Thoracic aorta (tissue), 2 donors: ENCODE measurements at places on chromosomes 12 and 14.
A peak's percentile ranks its signal among the peaks of the same experiment; 100 is the strongest.

DNA sequence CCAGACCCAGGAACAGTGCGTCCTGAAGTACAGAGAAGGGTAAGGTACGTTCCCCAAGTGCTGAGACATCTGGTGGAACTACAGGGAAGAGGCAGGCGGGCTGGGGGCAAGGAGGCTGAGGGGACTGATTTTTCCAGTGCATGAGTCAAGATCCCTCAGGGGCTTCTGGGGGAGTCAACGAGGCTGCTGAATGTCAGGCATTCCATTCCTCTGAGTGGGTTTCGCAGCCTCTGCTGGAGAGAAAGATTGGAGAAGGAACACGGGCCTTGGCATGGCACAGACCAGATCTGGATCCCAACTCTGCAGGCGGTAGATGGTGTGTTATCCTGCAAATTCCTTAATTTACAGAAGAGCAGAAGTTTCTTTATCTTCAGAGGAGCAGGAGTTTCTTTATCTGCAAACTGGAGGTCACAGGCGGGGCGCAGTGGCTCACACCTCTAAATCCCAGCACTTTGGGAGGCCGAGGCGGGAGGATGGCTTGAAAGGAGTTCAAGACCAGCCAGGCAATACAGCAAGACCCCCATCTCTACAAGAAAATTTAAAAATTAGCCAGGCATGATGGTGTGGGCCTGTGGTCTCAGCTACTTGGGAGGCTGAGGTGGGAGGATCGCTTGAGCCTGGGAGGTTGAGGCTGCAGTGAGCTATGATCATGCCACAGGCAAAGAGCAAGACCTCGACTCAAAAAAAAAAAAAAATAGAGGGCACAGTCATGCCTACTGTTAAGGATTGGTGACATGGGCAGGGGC, 132.6 kb upstream of the MAP1LC3B2 start:
- peak; percentile 72 for DNase-seq
- peaks cover 12% of the 10 kb centered on the region for H3K4me1 ChIP-seq
- no peaks in the 10 kb centered on the region for H3K36me3 ChIP-seq
- H3K27me3 ChIP-seq: no peaks in the 10 kb centered on the region
- H3K27ac ChIP-seq: peak overlapping the region; percentile 53
- no peak overlapping the region for H3K4me3 ChIP-seq

DNA sequence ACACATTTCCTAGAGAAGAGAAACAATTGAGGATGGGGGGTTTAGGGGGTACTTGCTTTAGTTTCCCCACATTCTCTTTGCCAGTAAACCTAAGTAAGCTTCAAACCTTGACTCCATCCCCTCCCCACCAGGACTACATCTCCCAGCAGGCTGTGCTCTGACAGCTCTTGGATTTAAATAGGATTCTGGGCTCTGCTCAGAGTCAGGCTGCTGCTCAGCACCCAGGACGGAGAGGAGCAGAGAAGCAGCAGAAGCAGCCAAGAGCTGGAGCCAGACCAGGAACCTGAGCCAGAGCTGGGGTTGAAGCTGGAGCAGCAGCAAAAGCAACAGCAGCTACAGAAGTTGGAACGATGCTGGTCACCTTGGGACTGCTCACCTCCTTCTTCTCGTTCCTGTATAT, 20.6 kb downstream of the RDH12 start:
- DNase-seq: no peak
- H3K27ac ChIP-seq: no peak overlapping the region
- H3K4me1 ChIP-seq: peaks cover 12% of the 10 kb centered on the region
- no peaks in the 10 kb centered on the region for H3K36me3 ChIP-seq

- H3K4me1 ChIP-seq: no peaks in the 10 kb centered on the region
- no peak overlapping the region for H3K4me3 ChIP-seq
- no peaks in the 10 kb centered on the region for H3K36me3 ChIP-seq
- H3K27me3 ChIP-seq: no peaks in the 10 kb centered on the region
These were observed 47.3 kb downstream of the TSPAN11 start for GRCh38 chr12:30973830-30974229.

DNA sequence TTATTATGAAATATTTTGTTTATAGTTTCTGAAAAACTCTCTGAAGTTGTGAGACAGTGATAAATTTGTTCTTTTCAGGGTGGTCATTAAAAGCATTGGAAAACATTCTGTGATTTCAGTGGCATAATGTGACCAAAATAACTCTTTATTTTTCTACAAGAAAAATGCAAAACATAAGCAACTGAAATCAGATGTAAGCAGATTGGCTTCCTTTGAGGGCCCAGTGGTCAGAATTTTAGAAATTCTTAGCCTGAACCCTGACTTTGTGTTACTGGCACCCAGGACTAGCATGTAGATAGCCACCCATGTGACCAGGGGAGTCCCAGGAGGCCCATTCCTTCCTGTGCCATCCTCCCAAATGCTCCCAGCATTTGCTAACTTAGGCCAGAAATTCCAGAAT, 145.6 kb upstream of the SLC38A2 start:
- H3K4me3 ChIP-seq: no peak overlapping the region
- no peak for DNase-seq
- no peaks in the 10 kb centered on the region for H3K4me1 ChIP-seq

DNA sequence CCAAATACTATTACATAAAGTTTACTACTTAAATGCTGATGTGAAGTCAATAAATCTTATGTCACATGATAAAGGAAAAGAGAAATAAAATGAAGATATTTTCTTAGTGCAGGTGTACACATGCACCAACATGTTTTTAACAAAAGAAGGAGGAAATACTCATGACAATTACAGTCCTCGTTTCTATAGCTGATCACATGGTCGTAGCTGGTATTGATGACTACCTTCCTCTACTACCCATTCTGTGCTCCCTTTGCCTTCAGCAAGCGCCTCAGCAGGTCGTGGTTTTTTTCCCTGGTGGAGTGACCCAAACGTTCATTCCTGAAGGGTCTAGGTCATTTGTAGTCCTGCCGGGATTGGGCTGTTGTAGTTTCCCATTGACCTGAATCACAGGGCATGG, 25.4 kb upstream of the SLC10A1 start:
- H3K27ac ChIP-seq: no peak overlapping the region
- H3K36me3 ChIP-seq: no peaks in the 10 kb centered on the region
- H3K27me3 ChIP-seq: no peaks in the 10 kb centered on the region
- no peaks in the 10 kb centered on the region for H3K4me1 ChIP-seq

DNA sequence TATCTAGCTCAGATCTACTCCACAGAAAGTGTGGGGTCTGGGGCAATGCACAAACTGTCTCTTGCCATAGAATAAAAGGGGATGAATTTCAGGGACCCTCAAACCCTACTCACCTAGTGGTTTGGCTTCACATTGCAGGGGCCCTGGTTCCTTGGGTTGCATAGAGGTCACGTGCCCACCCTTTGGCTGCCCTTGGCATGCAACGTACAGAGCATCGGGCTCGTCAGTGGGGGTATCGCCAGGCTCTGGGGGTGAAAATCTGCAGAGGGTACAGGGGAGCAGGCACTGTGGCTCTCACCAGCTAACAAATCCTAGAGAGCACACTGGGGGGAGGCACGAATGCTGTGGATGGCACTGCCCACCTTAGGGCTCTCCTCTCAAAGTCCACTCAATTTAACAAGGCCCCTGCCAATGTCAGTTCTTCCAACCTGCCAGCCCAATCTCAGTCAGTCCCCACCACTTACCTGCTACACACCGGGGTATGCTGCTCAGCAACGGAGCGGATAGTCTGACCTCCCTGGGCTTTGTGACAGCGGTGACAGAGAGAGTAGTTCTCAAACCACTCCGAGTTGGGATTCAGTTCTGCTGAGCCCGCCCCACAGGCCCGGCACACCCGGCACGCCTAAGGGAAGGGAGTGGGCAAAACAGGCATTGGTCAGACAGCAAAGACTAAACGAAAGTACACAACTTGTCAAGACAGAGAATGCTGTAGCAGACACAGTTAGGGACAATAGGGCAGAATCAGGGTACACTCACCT, 8.0 kb downstream of the KMT2D start:
- no peaks in the 10 kb centered on the region for H3K27me3 ChIP-seq
- H3K4me3 ChIP-seq: no peak overlapping the region
- H3K27ac ChIP-seq: no peak overlapping the region
- DNase-seq: no peak
